ENCODE measurements at places on chromosomes 16 and 17.

- DNase-seq: no peak
These were observed 20.9 kb downstream of the COIL start for GRCh38 chr17:56939869-56940484.

GRCh38 chr17:35242158-35242804, 591 bp upstream of the SLFN5 start:
- DNase-seq: no peak

DNA sequence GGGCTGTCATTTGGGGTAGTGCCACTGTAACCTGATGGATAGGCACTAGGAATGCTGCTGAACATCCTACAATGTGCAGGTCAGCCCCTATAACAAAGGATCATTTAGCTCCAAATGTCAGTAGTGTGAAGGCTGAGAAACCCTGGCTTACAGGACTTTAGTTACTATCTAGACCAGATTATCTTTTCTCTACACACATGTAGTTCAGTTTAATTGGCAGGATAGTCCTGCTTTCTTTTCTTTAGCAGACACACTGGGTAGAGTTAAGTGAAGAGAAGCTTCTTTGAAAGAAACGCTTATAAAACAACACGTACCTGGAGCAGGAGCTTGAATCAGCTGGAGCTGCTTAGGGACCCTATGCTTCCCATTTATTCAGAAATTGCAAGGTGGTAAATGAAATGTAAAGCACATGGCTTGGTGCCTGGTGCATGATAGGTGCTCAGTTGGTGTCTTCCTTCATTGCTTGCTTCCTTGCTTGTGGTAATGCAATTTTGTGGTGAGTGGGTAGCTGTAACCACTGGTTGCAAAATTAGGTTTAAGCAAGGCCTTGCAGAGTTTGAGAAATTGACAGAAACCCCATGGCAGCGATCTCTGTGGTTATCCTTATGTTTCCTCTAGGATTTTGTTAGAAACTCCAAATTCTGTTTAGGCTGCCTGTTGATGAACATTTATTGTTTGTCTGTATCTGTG, 9.4 kb downstream of the METTL9 start:
- no peak for DNase-seq

DNA sequence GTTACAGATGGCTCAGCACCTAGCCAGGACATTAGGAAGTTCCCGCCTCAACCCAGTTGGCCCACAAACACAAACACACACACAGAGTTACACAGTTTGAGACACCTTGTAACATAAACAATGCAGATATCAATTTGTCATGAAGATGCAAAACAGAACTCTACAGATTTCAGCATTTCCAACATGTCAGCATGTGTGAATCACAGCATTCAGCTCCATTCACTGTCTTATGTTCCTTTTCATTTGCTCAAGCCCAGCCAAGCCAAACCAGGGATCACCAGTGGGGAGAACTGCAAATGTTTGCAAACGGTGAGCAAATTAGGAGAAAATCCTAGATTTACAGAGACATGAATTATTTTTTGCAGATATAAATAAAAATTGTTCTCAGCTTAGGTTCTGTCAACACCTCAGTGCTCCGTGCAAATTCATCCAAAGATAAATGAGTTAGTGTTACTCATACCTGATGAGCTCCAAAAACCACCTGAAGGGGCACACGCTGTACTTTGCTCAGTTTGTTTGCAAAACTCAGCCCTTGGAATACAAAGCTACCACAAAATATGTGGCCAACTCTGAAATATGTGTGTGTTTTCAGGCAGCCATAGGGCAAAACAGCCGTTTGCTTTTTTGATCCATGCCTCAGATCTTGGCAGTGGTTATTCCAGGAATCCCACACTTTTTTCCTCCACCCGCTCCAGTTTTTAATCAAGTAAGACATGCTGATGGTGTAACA, 16.3 kb upstream of the COX10 start:
- no peak for DNase-seq

- no peak for DNase-seq
These were observed 48.1 kb downstream of the RPH3AL start for GRCh38 chr17:304461-304860.

GRCh38 chr17:7313890-7314718, 1.1 kb downstream of the GPS2 start:
- no peak for DNase-seq

- DNase-seq: no peak
These were observed 18.2 kb downstream of the CASC3 start for GRCh38 chr17:40158438-40159013.

DNA sequence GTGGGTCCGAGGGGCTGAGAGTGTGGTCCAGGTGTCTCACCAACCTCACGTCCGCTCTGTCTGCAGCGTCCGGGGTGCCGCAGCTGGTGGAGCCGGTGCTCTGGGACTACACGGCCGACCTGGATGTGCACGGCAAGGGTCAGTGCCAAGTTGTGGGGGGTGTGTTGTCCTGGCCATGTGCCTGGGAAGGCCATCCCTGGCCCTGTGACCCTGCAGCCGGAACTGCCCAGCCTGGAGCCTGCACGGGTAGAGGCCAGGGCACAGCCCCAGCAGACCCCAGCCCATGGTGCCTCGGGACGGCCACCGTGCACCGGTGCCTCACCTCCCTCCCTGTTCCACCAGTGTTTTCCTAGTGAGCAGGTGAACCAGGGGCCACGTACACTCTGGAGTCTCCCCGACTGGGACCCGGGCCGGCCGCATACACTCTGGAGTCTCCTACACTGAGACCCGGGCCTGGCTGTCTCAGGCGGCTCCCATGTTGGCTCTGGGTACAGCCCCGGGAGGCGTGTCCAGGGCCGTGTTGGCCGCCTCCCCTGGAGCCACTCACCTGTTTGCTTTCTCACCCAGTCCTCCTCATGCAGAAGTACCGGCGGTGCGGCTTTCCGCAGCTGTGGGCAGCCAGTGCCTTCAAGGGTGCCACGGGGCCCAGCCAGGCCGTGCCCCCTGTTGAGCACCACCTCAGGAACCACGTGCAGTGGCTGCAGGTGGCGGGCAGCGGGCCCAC, 13.8 kb downstream of the CYBC1 start:
- no peak for DNase-seq
